ENCODE measurements at places on chromosomes 12 and 14.

DNA sequence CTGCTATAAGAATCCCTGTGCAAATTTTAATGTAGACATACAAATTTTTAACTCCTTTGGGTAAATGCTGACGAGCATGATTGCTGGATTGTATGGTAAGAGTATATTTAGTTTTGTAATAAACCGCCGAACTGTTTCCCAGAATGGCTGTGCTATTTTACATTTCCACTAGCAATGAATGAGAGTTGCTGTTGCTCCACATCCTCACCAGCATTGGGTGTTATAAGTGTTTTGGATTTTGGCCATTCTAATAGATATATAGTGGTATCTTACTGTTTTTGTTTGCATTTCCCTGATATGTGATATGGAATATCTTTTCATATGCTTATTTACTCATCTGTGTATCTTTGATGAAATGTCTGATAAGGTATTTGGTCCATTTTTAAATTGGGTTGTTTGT, 23.7 kb downstream of the ETNK1 start:
- no peak for DNase-seq

GRCh38 chr14:102097441-102098135, 10.7 kb upstream of the HSP90AA1 start:
- no peak for DNase-seq

GRCh38 chr12:26748741-26749431, 84.1 kb downstream of the ITPR2 start:
- DNase-seq = no peak

DNA sequence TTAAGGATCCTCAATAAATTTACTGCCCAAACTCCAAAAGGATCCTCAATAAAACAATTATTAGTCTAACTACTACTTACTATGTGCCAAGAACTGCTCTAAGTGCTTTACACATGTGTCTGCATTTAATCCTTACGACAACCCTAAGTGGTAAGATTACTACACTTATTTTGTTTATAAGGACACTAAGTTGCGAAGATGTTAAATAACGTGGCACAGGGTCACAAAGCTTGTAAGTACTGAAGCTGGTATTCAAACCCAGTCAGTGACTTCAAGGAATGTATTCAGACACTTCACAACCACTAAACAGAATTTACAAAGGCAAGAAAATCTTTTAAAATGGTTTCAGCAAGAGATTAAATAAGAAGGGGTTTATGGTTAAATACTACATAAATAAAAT, 13.0 kb downstream of the FERMT2 start:
- DNase-seq = no peak

GRCh38 chr14:90611936-90612335, 204.3 kb downstream of the TTC7B start:
- DNase-seq = no peak

All from anterior cingulate cortex (tissue), 58 donors.